Muscle of leg (tissue), 16 donors: ENCODE measurements at places on chromosomes 12 and 14. TPM values are rescaled to one million over a fixed set of nuclear protein-coding genes. Genes with fewer than 3 reads are reported as not detected.

Gene SLC6A15
- total RNA-seq: 0.98 TPM

Gene ALKBH2
- 25.8 TPM for total RNA-seq

Gene LRRC43
- 0.18 TPM for total RNA-seq

Gene CRIP1
- 39.3 TPM for total RNA-seq

Gene VRTN
- not detected for total RNA-seq

Gene TBX5
- total RNA-seq: 1.9 TPM

Gene CISTR
- total RNA-seq: not detected

Gene MORN3
- 0.13 TPM for total RNA-seq
